ENCODE measurements at places on chromosomes 5 and 9.

- DNase-seq: no peak
These were observed 125.6 kb upstream of the DMRT1 start for GRCh38 chr9:715743-716400.

- no peak for DNase-seq
These were observed 7.0 kb upstream of the SYNPO start for GRCh38 chr5:150633429-150633828.

DNA sequence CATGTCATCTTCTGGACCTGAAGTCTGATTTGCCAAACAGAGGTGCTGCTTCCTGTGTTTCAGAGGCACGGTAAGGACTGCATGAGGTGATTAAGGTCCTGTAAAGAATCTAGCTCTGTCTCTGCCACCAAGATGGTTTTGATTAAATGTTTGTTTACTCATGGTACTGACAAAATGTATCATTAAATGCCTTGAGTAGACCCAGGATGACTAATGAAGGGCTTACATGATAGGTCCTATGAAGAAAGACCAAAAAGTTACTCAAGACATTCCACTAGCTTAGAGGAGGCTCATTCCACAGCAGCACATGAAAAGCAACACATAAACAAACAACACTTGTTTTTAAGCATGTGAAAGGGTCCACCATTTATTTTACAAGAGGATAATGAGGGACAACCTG is 100.9 kb downstream of the BOD1 start:
- no peak for DNase-seq

GRCh38 chr5:140365941-140366340 is 5.9 kb downstream of the SLC4A9 start:
- DNase-seq: no peak

GRCh38 chr9:859251-859650 is 17.8 kb downstream of the DMRT1 start:
- DNase-seq: no peak

- no peak for DNase-seq
These were observed 21.0 kb upstream of the UBE2QL1 start for GRCh38 chr5:6427694-6428093.

DNA sequence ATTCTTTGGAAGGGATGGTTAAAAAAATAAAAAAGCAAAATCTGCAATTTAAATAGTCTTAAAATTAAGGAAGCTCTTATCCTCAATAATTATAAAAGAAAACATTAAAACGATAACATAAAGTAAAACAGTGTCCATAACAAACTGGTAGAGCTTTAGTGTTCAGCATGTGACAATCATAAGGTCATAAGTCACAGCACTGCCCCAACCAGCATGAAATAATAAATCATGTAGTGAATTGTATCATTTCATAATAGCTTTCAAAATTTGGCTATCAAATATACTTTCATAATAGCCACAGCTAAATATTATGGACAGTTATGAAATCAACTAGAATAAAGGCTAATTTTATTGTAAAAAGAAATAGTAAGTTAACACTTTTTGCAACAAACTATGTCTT is 10.0 kb downstream of the NR3C1 start:
- no peak for DNase-seq

DNA sequence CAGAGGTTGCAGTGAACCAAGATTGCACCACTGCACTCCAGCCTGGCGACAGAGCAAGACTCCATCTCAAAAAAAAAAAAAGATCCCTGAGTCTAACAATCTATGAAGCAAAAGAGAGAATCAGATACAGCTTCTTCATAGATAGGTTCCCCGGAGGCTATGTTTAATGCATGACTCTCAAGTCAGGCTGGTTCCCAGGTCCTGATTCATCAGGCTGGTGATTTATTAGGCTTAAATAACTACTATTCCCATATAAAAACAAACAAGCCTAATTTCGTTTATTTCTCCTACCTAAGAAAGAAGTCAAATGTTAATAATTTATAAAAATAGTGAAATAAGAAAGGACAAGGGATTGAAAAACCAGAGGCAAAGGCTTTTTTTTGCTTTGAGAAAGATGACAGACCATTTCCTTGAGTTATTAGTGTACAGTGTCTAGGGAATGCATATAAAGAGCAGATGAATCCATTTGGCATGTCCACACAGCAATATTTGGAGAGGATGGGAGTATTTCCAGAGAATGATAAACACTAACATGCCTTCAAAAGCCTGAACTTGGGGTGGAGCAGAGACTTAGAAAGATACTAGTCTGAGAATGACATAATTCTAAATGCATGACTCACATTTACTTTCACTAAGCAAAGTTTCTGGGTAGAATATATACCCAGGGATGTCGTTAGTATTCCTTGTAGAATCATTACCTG is 115.3 kb downstream of the NREP start:
- no peak for DNase-seq

DNA sequence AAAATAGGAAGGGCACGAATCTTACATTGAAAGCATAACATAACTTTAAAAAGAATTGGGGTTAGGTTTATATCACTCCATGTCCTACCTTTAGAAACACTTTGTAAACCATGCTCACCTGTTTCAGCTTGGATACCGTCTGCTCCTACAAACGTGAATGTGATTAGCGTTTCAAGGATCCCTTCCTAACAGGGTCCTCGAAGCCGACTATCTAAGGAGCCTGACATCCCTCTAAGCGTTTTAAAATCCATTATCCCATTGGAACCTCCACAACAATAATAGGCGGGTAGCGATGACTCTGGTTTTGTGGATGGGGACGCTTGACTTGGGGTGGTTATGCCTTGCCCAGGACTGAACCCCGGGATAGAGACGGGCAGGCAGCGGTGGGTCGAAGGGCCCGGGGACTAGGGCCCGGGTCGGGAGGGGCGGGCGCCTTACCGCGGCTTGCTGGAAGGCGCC is 937 bp downstream of the SVEP1 start:
- DNase-seq: no peak

- DNase-seq: no peak
These were observed 32.5 kb upstream of the ABLIM3 start for GRCh38 chr5:149108651-149109280.

- no peak for DNase-seq
These were observed 7.4 kb downstream of the EEIG1 start for GRCh38 chr9:127973169-127974000.

Measured in cortex of kidney (tissue), 1 donor.